ENCODE measurements at places on chromosomes 6 and 20. TPM values are rescaled to one million over a fixed set of nuclear protein-coding genes. Genes with fewer than 3 reads are reported as not detected.

DNA sequence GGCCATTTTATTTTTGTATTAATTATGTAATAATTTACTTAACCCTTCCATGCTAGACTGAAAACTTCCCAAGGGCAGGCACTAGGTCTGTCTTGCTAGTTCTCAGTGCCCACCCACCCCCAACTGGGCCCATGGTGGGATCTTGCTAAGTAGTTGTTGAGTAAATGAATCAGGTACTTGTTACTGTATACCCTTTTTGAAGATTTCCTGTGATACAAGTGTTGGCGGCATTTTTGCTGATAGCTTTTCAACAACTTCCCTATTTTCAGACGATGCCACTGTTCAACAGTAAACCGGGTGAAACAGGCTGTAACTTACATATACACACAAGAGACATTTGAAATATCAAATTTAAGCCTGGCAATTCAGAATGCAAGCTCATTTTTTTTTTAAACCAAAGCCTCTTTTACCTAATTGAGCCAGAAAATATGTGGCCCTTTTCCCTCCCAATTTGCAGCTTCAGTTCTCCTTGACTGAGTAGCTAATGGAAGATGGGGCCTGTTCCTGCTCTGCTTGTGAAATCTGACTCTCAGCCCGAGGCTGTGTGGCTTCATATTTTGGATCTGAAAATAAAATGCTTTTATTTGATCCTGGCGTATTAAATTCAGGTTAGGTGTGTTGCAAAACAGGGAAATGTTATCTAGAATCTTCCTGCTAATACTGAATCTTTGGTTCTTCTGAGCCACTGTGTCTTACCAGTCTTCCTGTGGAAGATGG lies 288.3 kb downstream of the NRN1 start:
- DNase-seq, result no peak

Gene PRKN
- total RNA-seq, result 0.59 TPM

- DNase-seq, result no peak
Observed at GRCh38 chr6:56550301-56550700, 92.4 kb downstream of the DST start.

- no peak for DNase-seq
Observed at GRCh38 chr6:79872303-79872702, 75.0 kb downstream of the ELOVL4 start.

Gene ASIP
- not detected for total RNA-seq

Gene MUCL3
- not detected for total RNA-seq

Gene SIRPB1
- total RNA-seq, result not detected

Gene POU5F1
- 0.56 TPM for total RNA-seq

GRCh38 chr6:23272536-23272935 lies 703.2 kb downstream of the HDGFL1 start:
- no peak for DNase-seq

Gene FAM209A
- not detected for total RNA-seq

GRCh38 chr20:51311636-51312479 lies 230.7 kb downstream of the NFATC2 start:
- DNase-seq, result no peak

DNA sequence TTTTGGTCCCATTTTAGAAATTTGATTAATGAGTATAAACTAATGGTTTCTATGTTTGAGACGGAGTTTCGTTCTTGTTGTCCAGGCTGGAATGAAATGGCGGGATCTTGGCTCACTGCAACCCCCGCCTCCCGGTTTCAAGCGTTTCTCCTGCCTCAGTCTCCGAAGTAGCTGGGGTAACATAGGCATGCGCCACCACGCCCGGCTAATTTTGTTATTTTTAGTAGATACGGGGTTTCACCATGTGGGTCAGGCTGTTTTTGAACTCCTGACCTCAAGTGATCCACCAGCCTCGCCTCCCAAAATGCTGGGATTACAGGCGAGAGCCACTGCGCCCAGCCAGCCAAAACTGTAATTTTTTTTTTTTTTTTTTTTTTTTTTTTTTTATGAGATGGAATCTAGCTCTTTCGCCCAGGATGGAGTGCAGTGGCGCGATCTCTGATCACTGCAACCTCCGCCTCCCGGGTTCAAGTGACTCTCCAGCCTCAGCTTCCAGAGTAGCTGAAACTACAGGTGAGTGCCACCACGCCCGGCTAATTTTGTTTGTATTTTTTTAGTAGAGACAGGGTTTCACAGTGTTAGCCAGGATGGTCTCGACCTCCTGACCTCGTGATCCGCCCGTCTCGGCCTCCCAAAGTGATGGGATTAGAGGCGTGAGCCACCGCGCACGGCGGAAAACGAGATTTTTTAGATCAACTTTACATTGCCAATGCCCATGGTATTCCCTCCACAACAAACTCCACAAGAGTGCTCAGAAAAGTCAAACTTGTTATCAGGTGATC lies 127.8 kb downstream of the HFE start:
- no peak for DNase-seq

Gene CALHM5
- 7.8 TPM for total RNA-seq

GRCh38 chr20:31607640-31608250 lies 2.7 kb downstream of the ID1 start:
- DNase-seq, result no peak

GRCh38 chr20:4788314-4788713 lies 66.6 kb downstream of the PRND start:
- no peak for DNase-seq

Gene MYBL2
- total RNA-seq, result 41.9 TPM

GRCh38 chr6:95882371-95882770 lies 133.4 kb upstream of the FUT9 start:
- DNase-seq, result no peak

DNA sequence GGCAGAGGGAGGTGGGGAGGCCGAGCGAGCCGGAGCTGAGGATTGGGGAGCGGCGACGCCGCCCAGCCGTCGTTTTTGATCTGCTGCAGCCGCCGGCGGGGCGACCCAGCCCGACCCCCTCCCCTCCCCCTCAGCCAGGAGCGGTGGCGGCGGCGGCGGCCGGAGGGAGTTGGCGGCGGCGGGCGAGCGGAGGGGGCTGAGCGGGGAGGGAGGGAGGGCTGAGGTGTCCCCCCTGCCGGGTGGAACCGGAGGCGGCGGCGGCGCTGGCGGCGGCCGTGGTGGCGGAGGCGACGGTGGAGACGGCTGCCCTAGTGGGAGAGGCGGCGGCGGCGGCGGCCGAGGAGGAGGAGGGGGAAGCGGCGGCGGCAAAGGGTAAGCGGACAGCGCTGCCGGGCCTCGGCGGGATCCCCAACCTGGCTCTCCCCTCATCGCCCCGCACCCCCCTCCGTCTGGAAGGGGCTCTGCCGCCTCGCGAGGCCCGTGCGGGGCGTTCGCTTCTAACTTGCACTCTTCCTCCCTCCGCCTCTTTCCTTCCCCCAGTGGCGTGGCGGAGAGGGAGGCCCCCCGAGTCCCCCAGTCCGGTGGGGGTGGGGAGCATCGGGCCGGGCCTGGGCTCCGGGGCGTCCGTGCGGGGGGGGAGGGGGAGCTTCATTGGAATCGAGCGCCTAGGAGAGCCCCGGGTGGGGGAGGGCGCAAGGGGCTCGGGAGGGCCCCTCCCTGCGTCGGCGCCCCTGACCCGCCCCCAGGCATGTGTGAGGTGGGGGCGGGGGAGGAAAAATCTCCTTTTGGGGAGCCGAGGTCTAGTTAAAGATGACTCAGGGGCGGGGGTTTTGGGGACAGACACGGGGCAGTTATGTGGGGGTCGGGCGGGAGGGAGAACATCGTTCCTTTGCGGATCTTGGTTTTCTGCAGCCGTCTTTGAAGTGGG lies at the start of gene TAB2:
TAB2 (plus strand) TSS at position 69 of the 928 bp plus-strand sequence. CDS start 52,286 bp downstream, outside the sequence.
- no peak for DNase-seq

Gene OR2H1
- total RNA-seq, result not detected

Gene CD83
- 1.6 TPM for total RNA-seq

GRCh38 chr20:1811621-1812498 lies 83.3 kb upstream of the SIRPA start:
- no peak for DNase-seq

DNA sequence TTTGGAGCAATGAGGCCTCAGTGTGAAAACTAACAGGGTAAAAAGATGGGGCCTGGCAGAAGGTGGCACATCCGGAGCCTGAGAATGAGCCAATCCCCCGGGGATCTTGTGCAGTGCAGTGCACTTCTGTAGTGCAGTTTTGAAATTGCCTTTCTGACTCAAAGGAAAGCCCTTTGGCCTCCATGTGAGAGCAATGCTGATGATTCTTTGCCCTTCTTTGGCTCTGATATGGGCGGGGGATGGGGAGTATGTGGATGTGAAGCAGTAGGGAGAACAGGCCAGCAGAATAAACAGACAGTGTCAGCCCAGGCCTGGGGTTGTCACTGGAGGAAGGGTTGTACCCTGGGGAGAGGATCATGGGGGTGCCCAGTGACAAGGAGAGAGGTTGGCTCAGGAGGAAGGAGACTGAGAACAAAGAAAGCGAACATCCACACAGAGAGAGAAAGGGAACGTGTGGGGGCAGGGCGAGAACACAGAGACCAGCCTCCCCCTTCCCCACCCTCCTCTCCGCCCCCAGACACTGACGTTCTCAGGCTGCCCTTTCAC lies 351.2 kb downstream of the CDC5L start:
- no peak for DNase-seq

GRCh38 chr6:1892716-1893115 lies 283.0 kb downstream of the FOXC1 start:
- no peak for DNase-seq

Gene EYS
- not detected for total RNA-seq

GRCh38 chr20:46898423-46898822 lies 3.8 kb downstream of the EYA2 start:
- no peak for DNase-seq

- DNase-seq, result no peak
Observed at GRCh38 chr20:58810879-58811250, 39.8 kb downstream of the GNAS-AS1 start.

- no peak for DNase-seq
Observed at GRCh38 chr20:22611636-22612035, 27.3 kb upstream of the FOXA2 start.

DNA sequence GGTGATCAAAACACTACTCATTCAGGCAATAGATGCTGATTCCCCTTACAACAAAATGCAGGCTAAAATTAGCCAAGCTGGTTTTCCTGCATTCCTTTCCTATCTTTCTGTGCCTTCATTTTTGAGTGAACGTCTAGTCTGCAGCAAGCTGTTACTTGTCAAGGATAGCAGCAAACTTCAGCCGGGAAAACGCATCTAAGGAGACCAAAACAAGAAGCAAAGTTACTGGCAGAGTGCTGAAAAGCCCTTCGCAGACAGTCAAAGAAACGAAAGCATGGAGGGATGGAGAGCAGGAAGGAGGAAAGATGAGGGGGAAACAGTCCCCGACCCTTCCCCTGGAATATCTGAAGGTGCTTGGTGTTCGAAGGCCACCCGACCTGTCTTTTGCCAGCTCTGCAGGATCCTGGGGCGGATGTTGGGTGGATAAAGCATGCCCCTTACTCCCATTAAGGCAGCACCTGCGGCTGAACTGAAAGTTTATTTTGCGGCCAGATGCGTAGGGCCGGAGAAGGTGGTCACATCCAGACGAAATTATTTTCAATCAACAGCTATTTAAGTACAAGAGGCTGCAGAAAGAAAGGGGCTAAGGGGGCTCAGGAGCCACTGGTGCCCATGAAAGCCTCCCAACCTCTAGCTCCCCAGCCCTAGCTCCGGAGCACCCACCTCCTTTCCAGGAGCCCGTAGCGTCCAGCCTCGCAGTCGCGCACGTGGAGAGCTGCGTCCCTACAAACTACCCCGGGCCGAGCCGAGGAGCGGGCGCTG lies 538 bp downstream of the FERMT1 start:
- DNase-seq, result no peak

DNA sequence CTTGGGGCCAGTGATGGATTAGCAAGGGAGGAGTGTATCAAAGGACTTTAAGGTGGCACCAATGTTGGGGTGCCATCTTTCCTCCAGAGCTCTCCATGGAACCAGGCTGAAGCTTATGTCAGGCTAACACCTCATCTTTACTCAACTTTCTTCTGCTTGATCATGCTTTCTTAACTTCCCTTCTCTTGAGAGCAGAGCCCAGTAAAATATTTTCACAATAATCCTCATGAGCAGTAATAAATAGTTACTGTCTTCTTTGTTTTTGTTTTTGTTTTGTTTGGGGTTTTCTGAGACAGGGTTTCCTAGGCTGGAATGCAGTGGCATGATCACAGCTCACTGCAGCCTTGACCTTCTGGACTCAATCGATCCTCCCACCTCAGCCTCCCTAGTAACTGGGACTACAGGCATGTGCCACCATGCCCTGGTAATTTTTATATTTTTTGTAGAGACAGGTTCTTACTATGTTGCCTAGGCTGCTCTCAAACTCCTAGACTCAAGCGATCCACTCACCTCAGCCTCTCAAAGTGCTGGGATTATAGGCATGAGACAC lies 127.9 kb upstream of the TOP1 start:
- DNase-seq, result no peak

GRCh38 chr20:7159903-7160302 lies 392.4 kb downstream of the BMP2 start:
- no peak for DNase-seq

GRCh38 chr6:101397199-101397598 lies 3.7 kb downstream of the GRIK2 start:
- DNase-seq, result no peak

- no peak for DNase-seq
Observed at GRCh38 chr6:48080227-48081009, 30.6 kb downstream of the PTCHD4 start.

Gene ADRM1
- total RNA-seq, result 150 TPM

Gene HCRTR2
- total RNA-seq, result not detected

DNA sequence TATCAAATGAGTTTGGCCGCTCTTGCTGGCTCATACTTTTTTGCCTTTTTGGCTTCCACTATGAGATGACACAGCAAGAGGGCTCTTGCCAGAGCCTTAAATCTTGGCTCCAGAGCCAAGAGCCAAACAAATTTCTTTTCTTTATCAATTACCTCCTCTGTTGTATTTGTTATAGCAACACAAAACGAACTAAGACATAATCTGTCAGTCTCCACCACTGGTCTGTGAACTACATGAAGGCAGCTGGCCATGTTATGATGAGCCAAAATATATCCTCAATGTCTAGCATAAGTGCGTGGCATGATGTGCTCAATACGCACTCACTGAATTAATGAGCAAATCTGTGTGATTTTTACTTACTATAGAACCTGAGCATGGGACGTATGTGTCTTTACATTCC lies 220.0 kb upstream of the ZNF217 start:
- no peak for DNase-seq
